ENCODE measurements at places on chromosomes 11 and 22.

DNA sequence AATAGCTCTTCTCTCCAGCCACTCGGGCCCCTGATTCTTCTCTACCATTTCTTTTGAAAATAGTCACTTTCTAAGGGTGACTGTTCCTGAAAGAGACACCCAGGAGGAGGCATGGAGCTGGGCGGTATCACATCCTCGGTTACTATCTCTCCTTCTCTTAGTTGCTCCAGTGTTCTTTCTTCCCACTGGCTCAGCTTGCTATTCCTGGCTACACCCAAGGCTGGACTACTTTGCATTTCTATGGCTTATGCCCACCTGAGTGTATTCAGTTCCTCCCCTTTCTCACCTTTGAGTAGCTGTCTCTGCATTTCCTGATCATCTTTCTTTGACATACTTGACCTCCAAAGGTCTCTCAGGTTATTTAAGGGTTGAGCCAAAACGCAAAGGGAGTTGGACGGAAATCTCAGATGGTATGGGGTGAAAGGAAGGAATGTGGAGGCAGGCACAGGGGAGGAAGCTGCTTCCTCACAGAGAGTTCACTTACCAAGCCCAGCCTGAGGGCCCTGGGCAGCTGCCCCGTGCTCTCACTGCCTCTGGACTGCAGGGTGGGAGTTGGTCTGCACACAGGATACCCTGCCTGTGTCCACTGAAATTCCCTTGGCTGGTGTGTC is 155.7 kb downstream of the SNX19 start:
- DNase-seq: peak; percentile 39

GRCh38 chr11:30908272-30908671 is 322.1 kb upstream of the MPPED2 start:
- no peak for DNase-seq

- no peak for DNase-seq
Observed at GRCh38 chr11:33387581-33387980, 130.4 kb downstream of the HIPK3 start.

DNA sequence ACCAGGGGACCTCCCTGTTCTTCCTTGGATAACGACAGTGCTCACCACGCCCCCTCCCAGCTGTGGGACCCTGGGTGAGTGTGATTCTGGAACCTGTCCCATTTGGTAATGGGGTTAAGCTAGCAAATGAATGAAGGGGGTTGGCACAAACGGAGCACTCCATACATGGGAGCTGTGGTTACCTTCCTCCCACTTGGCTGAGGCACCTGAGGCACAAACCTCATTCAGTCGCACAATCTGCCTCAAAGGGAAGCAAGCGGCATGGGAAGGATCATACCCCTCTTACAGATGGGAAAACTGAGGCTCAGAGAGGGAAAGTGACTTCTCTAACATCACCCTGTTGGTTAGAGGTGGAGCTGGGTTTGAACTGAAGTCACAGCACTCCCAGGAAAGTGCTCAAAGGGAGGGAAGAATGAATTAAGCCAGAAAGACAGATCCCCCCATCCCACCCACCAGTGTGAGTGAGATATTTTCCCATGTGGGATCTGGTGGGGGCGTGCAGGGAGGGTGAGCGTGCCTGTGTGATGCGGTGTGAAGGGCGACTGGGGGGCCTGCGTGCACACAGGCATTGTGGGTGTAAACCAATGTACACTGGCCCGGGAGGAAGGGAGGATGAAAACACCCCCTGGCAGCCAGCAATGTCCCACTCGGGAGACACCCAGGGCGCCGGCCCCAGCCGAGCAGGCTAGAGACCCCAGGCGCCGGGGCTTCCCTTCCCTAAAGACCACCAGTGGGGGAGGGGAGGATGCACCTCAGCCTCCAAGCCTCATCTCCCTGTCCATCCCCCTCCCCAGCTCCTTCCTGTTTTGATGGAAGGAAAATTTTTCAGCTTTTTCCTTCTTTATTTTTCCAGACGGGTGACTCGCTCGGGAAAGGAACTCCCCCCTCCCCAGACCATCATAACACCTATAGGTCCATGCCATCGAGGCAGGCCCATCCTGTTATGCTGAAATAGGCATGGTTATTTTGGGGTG is 8.0 kb upstream of the PDGFB start:
- peak; percentile 71 for DNase-seq

- DNase-seq: no peak
Observed at GRCh38 chr11:96112192-96113128, 188.6 kb upstream of the MTMR2 start.

DNA sequence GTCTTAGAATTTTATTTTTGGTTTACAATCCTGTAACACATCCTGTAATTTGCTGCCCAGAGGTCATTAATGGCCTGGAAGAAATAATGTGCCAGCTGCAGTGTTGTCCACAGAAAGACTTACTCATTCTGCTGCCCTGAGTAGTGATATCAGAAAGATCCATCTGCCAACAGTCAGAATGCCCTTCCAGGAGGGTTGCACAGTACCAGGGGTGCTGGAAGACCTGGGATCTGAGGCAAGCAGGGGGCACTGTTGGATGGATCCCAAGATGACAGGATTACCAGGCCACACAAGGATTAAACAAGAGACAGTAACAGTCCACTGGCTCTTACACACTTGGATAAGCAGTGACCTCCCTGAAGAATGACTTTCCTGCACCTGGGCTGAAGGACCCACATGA is 93.8 kb upstream of the TOP3B start:
- DNase-seq: no peak

- DNase-seq: no peak
Observed at GRCh38 chr22:18983120-18983651, 47.1 kb upstream of the PRODH start.

DNA sequence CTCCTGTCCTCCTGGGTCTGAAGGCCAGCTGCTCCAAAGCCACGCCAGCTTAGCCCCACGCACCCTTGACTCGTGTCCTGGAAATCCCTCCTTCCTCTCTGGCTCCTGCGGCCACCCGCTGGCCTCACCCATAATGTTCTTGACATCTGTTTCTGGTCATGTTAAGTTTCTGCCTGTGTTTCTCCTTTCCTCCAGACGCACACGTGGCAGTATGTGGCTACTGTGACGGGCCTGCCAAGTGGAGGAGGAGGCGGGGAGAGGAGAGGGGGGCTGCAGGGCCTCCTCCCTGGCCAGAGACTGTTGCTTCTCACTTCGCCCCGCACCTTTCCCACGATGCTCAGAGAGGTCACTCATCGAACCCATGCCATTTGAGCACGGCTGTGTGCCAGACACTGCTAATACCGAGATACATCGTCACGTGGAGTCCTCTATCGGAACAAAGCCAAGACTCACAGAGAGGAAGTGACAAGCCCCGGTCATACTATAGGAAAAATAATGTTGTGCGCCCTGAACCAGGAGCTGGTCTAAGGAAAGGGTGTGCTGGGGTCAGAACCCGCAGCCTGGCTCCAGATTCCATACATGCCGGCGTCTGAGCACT is 11.5 kb downstream of the C1QTNF6 start:
- no peak for DNase-seq

- peak; percentile 41 for DNase-seq
Observed at GRCh38 chr11:61334434-61335354, 1.7 kb downstream of the TKFC start.

DNA sequence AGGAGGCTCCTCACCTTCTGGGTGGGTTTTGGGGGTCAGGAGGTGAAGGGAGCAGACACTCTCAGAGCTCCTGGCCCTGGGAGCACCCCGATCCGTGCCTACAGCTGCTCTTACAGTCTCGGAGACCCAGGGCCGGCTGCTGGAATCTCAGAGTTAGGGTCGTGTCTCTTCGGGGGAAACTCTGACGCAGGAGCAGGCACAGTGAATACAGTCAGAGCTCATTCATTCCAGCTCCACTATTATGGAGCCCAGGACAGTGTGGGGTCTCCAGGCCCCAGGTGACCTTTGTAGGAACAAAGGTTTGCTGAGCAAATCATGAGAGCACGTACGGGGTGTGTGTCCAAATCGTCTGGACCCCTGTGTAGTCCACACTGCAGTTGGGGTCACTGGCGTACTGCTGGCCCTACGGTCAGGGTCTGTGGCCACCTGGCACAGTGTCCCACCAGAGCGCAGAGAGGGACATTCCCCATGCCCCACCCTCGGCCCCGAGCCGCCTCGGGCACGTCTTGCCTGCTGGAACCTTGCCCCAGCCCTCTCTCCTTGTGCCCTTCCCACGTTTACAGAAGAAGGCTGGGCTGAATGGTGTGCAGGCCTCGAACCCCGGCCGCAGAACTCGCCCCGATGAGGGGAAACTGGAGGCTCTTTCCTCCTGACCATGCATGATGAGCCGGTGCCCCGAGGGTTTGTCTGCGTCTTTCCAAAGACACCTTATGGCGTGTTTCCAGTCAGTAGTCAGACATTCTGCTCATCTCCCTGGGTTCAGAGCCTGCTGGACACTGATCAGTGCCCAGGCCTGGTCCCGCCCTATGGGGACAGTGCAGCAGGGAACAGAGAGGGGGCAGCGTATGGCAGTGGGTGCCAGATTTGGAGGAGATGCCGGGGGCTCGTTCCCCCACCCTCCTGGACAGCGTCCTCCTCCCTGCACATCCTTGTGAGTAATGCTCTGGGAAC is 1166.6 kb downstream of the BRD1 start:
- DNase-seq: no peak

GRCh38 chr11:10751581-10751940 is 515 bp downstream of the CTR9 start:
- DNase-seq: no peak

DNA sequence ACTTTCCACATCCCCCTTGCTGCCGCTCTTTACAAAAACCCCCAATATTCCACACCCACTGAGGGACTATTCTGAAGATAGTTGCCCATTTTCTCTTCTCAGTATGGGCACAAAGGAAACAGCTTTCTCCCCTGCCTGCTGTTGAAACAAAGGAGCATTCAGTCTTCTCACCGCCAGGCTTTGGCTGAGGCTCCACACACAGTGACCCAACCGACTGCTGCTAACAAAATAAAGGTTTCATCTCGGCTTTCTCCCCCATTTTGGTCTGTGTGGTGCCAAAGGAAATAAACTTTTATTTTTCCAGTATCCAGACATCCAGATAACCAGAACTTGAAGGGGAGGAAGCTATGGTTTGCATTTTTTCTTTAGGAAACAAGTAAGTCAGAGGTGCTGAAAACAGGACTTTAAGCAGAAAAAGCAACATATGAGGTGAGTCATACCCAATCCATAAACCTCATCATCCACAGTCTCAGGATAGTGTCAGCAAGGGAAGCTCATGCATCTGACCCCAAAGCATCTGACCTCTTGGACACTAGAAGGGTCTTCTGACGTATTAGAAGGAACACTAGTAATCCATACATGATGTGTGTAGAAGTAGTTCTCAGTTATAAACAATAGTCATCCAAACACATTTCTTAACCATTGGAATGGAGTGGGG is 6.4 kb downstream of the CLMP start:
- peak; percentile 58 for DNase-seq

GRCh38 chr11:102757823-102758549 is 22.4 kb downstream of the MMP10 start:
- no peak for DNase-seq

All from mesendoderm (in vitro differentiated cells).